CD4-positive, alpha-beta T cell treated with Interleukin-4 for 1 hour (primary cell): ENCODE measurements at places on chromosomes 16 and 17.
A peak's percentile ranks its signal among the peaks of the same experiment; 100 is the strongest.

- no peak for DNase-seq
Observed at GRCh38 chr17:28057731-28058246, 15.3 kb downstream of the NLK start.

DNA sequence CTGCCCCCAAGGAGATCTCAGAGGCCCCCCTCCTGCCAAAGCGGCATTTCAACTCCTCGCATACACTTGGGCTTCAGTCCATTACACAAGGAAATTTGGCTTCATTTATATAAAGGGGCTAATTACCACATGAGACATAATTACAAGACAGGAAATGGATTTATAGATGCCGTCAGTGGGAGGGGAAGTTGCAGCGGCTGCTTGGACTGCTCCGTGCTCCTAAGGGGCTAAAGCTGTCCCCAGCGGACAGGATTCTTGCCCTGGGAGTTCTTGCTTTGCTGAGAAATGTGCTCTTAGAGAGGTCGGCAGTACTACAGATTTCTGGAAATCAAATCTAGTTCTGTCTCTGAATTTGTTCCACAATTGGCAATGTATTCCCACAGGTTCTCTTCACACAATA is 57.2 kb upstream of the NLK start:
- no peak for DNase-seq

DNA sequence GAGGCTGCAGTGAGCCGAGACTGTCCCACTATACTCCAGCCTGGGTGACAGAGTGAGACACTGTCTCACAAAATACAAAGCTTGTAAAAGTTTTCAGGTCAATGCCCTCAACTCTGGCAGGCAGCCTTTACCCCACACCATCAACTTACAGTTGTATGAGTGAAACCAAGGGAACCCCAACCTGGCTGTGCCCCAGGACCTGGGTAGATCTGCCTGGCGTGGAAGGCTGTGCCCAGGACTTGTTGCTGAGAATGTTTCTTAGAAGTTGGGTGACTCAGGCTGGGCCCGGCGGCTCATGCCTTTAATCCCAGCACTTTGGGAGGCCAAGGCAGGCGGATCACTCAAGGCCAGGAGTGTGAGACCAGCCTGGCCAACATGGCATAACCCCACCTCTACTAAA is 7.8 kb downstream of the CES3 start:
- DNase-seq = no peak

DNA sequence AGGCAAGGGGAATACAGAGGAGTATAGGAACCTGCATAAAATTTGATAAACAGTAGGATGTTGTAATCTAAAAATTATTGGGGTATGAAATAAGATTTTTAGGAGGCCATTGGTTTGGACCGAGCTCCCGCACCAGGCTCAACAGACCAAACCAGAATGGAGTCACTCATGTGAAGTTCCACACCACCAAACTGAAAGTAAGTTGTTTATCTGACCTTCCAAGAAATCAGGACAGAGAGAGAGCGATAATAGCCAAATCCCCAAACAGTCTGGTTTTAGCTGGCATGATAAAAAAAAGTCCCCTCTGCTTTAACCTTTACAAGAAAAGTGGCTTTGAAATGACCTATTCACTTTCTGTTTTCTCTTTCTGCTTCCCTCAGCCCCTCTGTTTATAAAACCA is 45.7 kb upstream of the SIAH1 start:
- DNase-seq = no peak

- DNase-seq = peak; percentile 89
Observed at GRCh38 chr17:35244341-35245195, 1.7 kb downstream of the SLFN5 start.
